Left cardiac atrium (tissue), 4 donors: ENCODE measurements at places on chromosomes 1 and 21. TPM values are rescaled to one million over a fixed set of nuclear protein-coding genes. Genes with fewer than 3 reads are reported as not detected.

KLHDC8A gene
- 0.53 TPM for total RNA-seq

DNA sequence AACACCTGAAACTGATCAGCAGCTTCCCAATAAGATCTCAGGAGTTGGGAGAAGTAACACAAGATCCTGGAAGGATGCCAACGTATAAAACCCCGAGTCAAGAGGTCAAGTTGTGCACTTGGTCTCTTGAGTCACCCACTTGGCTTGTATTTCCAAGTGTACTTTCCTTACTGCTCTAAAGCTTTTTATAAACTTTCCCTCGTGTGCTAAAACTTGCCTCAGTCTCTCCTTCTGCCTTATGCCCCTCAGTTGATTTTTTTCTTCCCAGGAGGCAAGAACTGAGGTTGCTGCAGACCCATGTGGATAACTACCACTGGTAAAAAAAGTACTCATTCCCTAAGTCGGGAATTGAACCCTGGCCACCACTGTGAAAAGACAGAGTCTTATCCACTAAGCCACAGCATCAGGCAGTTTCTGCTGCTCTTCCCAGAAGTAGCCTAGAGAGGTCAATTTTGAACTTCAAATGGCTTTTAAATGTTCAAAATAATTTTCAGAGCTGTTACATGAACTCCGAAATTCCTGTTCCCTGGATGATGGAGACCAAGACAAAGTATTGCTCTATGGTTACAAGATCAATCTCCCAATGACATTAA, 28.9 kb downstream of the ITLN2 start:
- DNase-seq = no peak

LELP1 gene
- total RNA-seq = not detected

- DNase-seq = no peak
Measured at GRCh38 chr1:186626356-186626932, 53.8 kb downstream of the PTGS2 start.

DNA sequence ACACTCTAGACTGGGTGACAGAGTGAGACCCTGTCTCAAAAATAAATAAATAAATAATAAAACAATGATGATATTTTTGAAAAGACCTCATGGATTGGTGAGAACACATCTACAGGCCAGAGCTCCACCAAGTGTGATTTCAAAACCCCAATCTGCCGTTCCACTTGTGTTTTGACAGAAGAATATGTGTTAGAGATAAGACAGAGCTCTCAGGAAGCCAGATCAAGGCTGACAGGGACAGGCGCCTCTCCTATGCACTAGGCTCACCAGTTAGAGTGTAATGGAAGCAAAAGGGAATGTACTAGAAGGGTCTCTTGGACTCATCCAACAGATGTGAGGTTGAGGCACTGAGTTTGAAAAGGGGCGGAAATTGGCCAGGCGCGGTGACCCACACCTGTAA, 110.7 kb upstream of the ERRFI1 start:
- DNase-seq = no peak

KRTAP11-1 gene
- not detected for total RNA-seq

DNA sequence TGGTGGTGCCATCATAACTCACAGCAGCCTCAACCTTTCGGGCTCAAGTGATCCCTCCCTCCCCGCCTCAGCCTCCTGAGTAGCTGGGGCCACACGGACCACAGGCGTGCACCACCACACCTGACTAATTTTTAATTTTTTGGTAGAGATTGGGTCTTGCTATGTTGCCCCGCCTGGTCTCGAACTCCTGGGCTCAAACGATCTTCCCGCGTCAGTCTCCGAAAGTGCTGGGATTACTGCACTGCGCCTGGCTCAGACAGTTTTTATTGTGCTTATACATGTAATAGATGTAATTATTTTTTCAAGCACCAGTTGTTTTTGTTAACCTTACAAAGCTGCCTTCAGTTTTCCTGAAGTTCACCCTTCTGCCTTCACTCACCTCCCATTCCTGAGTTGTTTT, 38.0 kb upstream of the HMGN1 start:
- DNase-seq = no peak

RASAL2 gene
- total RNA-seq = 27.8 TPM
